Dorsolateral prefrontal cortex (tissue), 122 donors: ENCODE measurements at places on chromosomes 2 and 18.

DNA sequence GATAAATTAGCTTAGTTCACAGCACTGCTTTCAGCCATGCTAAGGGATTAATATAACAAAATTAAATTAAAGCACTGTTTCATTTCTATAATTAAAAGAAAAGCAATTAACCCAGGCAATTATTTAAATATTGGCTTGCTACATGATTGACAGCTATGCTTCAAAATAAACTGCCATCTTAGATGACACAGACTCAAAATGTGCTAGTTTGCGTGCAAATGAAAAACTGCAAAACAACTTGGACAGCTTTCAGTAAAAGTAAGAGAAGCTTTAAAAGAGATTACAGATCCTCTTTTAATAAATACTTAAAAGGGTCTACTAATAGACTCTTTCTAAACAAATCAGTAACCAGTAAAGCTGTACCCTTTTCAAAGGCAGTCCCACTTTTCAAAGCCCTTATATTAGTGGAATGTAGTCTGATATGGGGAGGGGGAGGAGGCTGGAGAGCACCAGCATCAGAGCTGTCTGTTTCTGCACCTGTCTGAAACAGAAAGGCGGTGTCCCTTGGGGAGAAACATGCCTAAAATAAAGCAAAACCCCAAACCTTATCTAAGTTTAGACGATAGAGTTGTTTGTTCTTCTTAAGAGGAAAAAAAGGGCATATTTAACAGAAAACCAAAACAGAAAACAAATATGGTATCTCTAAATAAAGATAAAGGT is 20.8 kb downstream of the EIF2AK3 start:
- no peak for DNase-seq

GRCh38 chr2:203897544-203897943 is 30.0 kb downstream of the CTLA4 start:
- no peak for DNase-seq

DNA sequence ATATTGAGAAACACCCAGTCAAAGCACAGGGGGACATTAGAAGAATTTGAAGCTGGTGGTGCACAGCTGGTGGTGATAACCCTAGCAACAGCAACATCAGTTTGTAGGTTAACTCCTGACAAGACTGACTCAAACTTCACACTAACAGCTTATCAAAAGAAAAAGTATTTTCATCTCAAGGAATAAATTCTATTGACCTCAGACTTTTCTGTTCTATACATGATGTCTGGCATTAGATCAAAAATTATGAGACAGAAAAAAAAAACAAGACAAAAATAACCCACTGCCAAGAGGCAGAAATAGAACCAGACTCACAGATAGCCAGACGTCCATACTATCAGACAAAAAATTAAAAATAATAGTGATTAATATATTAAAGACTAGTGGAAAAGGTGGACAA is 126.1 kb downstream of the COL6A3 start:
- no peak for DNase-seq

- DNase-seq = no peak
Observed at GRCh38 chr2:203898657-203899056, 31.1 kb downstream of the CTLA4 start.

GRCh38 chr2:138079976-138080375 is 115.7 kb downstream of the HNMT start:
- DNase-seq = no peak
